ENCODE measurements at places on chromosomes 1 and 21.

DNA sequence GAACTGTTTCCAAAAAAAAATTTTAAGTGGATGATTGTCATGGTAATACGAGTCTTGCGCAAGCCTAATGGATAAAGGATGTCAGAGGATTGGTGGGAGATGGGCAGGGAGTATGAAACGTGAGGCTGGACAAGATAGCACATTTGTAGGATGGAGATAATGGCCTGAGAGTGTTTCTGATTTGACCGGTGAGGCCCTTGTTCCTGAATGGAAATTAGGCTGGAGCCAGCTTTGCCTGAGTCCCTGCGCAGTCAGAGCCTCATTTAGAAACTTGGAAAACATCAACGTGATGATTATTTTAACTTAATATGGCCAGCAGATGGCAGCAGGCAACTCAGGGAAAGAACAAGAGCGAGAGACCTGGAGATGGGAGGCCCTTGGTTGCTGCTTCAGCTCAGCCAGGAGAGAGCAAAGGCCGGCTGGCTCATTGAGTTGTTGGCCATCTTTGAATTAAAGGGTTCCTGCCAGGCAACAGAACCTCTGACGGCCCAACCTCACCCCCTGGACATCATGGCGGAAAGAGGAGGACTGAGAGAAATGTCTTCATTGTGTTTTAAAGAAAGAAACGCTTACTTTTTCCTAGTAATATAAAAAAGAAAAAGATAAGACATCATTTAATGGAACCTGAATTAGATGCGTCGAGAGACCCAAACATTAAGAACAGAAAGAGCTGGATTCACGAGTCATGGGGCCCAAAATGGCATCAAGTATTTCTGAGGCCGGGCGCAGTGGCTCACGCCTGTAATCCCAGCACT lies 80.3 kb downstream of the SELENOF start:
- DNase-seq = peak; percentile 42

DNA sequence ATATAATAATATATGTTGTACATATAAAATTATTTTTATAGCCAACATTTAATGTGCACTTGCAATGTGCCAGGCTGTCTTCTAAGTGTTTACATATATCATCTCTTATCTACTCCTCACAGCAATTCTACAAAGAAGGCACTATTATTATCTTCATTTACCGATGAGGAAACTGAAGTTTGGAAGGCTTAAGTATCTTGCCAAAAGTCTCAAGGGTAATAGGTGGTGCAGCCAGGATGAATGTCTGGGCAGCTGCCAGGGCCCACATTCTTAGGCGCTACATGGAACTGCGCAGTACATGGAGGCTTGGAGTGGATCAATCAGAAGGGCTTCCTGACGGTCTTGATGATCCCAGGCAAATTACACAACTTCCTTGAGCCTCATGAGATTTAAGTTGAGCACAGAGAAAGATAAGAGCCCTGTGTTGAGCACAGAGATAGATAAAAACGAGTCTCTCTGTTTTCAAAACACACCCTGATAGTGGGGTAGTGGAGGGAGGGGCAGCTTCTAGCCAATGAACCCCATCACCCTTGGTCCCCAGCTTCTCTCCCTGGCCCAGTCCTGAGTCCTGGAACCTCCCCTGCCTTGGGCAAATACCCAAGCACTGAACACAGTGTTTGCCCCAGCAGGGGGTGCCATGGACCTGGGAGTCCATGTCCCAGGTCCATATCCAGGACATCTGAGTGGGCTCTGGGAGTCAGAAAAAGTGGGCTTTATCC lies 9.2 kb downstream of the POU3F1 start:
- no peak for DNase-seq

DNA sequence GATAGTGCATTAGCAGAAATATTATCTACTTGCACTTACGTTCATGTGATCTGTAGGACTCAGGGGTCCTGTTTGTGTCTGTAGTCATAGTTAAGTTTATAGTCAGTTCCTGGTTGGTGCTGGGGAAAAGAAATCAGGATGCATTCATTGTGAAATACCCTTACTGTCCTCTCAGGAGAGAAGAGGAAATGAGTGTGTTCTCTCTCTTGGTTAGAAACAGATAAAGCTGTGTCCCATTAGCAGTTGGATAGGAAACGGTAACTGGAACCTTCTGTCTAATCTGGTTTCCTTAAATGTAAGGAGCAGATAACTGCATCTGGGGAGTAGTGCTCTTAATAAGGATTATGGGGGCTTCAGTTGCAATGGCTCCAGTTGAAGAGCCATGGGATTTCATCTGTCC lies 8.9 kb downstream of the SDCCAG8 start:
- DNase-seq = no peak

DNA sequence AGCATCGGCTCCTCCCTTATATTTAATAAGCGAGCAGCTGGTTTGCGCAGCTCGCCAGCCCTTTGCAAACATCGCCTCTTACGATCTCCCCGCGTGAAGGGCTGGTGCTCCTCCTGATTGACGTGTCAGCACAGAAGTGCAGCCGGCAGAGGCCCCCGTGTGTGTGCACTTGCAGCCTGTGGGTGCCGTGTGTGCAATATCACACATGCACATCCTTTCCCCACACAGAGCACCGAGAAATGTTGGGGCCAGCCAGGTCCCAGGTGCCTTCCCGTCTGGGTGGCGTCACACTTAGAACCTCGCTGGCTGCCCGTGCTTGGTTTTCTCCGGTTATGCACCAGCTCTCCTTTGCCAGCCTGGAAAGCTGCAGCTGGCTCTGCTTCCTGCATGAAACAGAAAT lies 126.6 kb upstream of the AJAP1 start:
- DNase-seq = no peak

DNA sequence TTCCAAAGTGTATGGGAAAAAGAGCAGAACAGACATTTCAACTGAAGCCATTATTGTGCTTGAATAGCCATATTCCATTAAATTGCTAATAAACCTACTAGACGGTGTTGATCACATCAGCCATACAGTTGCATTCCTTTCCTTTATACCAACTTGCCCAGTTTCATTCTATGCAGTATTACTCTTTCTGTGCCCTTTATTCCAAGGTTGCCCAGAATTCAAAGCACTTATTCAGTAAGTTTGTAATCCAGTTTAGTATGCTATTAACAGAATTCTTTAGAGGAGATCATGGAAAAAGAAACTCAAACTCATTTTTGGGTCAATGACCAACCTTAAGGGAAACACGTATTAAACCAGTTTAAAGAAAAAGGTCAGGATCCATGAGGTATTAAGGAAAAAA lies 89.5 kb downstream of the DDAH1 start:
- DNase-seq = no peak

- DNase-seq = no peak
Observed at GRCh38 chr1:180343921-180344769, 114.1 kb downstream of the LHX4 start.

- no peak for DNase-seq
Observed at GRCh38 chr1:228099331-228099732, 3.8 kb downstream of the C1orf35 start.

GRCh38 chr1:52294580-52294979 lies 71.4 kb downstream of the CC2D1B start:
- no peak for DNase-seq

Data from activated T-cell treated with anti-CD3 and anti-CD28 coated beads for 24 hours (primary cell).